ENCODE measurements at places on chromosomes 16 and 17.
A peak's percentile ranks its signal among the peaks of the same experiment; 100 is the strongest.

GRCh38 chr16:290015-290680 lies 7.2 kb downstream of the PDIA2 start:
- H3K4me3 ChIP-seq: no peak overlapping the region
- DNase-seq: no peak
- H3K27ac ChIP-seq: no peak overlapping the region
- no peaks in the 10 kb centered on the region for H3K4me1 ChIP-seq
- no peaks in the 10 kb centered on the region for H3K27me3 ChIP-seq

DNA sequence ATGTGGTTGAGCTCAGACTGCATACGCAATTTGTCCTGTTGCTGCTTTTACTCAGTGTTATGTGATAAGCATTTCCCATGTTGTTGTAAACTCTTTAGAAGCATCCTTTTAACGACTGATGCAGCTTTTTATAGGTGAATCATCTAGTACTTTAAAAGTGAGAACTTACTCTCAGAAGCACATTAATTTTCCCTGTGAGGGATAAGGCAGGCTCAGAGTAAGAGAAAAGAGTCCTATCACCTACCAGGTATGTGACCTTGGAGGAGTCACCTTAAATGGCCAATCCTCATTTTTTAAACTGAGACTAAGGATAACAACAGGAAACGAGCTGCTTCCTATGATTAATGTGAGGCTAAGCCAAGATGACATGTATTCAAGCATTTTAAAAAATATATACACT lies 34.4 kb upstream of the GAN start:
- peaks cover 3% of the 10 kb centered on the region for H3K4me1 ChIP-seq
- H3K27me3 ChIP-seq: no peaks in the 10 kb centered on the region
- no peak overlapping the region for H3K4me3 ChIP-seq
- no peaks in the 10 kb centered on the region for H3K36me3 ChIP-seq

GRCh38 chr17:80817321-80817845 lies 174.3 kb upstream of the CHMP6 start:
- peaks cover 10% of the 10 kb centered on the region for H3K36me3 ChIP-seq
- H3K27me3 ChIP-seq: no peaks in the 10 kb centered on the region
- DNase-seq: no peak

DNA sequence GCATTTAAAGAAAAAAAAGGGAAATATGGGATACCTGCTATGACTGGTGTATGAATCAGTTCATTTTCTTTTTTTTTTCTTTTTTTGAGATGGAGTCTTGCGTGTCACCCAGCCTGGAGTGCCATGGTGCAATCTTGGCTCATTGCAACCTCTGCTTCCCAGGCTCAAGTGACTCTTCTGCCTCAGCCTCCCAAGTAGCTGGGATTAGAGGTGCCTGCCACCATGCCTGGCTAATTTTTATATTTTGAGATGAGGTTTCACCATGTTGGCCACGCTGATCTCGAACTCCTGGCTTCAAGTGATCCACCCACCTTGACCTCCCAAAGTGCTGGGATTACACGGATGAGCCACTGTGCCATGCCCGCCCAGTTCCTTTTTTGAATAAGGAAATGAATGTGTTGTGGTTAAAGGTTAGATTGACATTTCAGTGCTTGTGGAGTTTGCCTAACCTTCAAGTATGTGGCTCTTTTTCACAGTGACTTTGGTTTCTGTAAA lies 7.7 kb downstream of the HAPSTR1 start:
- H3K4me3 ChIP-seq: no peak overlapping the region
- no peaks in the 10 kb centered on the region for H3K27me3 ChIP-seq
- H3K4me1 ChIP-seq: peaks cover 100% of the 10 kb centered on the region
- peak overlapping the region; percentile 77 for H3K27ac ChIP-seq
- peak; percentile 59 for DNase-seq
- peaks cover 51% of the 10 kb centered on the region for H3K36me3 ChIP-seq

- H3K36me3 ChIP-seq: no peaks in the 10 kb centered on the region
- no peaks in the 10 kb centered on the region for H3K4me1 ChIP-seq
- no peaks in the 10 kb centered on the region for H3K27me3 ChIP-seq
- H3K4me3 ChIP-seq: no peak overlapping the region
- H3K27ac ChIP-seq: no peak overlapping the region
Measured at GRCh38 chr16:53605356-53605755, 98.3 kb downstream of the RPGRIP1L start.

- DNase-seq: no peak
- no peaks in the 10 kb centered on the region for H3K27me3 ChIP-seq
- no peak overlapping the region for H3K4me3 ChIP-seq
- H3K36me3 ChIP-seq: no peaks in the 10 kb centered on the region
- no peak overlapping the region for H3K27ac ChIP-seq
- no peaks in the 10 kb centered on the region for H3K4me1 ChIP-seq
Measured at GRCh38 chr16:85729452-85730185, 21.3 kb downstream of the C16orf74 start.

DNA sequence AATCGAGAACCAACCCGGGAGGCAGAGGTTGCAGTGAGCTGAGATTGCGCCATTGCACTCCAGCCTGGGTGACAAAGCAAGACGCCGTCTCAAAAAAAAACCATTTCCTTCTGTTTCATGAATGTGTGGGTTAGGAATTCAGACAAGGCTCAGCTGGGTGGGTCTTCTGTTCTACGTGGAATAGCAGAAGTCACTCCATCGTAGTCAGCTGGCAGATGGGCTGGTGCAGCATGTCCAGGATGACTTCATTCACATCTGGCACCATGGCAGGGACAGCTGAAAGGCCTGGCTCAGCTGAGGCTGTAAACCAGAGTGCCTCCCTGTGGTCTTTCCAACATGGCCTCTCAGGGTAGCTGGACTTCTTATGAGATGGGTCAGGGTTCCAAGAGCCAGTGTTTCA lies 89.0 kb downstream of the C17orf67 start:
- no peak overlapping the region for H3K27ac ChIP-seq
- H3K36me3 ChIP-seq: no peaks in the 10 kb centered on the region
- DNase-seq: no peak
- H3K4me1 ChIP-seq: no peaks in the 10 kb centered on the region
- no peak overlapping the region for H3K4me3 ChIP-seq

DNA sequence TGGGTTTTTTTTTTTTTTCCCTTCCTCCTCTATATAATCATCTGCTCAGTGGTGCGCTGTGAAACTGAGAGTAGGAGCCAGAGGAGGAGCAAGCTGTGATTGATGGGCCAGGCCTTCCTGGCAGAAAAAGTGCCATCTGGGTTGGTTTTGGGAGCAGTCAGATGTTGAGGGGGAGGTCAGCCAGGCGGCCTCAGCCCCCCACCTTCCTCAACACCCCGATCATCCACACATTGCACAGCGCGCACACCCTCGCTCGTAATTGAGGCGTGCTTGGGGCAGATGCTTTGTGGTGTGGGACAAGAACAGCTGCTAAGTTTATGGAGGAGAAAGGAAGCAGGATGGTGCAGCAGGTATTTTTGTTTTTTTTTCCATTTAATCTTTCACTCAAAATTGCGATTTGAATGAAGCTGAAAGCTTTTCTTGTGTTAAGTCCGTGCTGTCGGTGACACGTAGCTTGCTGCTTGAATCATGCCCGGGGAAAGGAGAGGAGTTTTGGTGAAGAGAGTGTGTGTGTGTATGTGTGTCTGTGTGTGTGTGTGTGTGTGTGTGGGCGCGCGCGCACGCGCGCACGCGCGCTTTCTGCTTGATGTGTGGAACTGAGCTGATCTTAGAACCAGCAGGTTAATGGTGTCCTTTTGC lies 177.4 kb downstream of the RBFOX1 start:
- no peaks in the 10 kb centered on the region for H3K36me3 ChIP-seq
- no peaks in the 10 kb centered on the region for H3K27me3 ChIP-seq
- no peak for DNase-seq
- no peaks in the 10 kb centered on the region for H3K4me1 ChIP-seq
- H3K4me3 ChIP-seq: no peak overlapping the region
- no peak overlapping the region for H3K27ac ChIP-seq

DNA sequence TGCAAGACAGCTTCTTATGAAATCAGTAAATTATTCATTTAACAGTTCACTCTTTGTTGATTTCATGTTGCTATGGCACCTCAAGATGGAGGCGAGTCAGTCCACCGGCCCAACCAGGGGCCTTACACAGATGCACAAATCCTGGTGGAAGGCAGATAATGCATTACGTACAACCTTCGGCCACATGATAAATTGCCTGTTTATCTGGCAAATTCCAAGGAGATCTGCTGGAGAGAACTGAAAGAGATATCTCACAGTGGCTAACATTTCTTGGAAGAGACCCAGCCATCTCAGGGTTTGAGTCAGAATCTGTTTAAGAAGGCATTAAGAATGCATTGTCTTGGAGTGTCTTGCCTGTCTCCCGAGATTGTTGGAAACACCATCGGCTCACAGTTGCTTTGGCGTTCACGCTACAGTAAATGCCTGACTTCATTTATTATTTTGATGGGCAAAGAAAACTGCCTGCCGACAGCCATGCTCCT lies 225.6 kb downstream of the MSI2 start:
- no peaks in the 10 kb centered on the region for H3K27me3 ChIP-seq
- H3K36me3 ChIP-seq: no peaks in the 10 kb centered on the region
- DNase-seq: peak; percentile 76
- H3K27ac ChIP-seq: no peak overlapping the region
- peaks cover 3% of the 10 kb centered on the region for H3K4me1 ChIP-seq

GRCh38 chr17:7363311-7363710 lies 8.4 kb downstream of the TMEM95 start:
- no peaks in the 10 kb centered on the region for H3K36me3 ChIP-seq
- H3K27ac ChIP-seq: no peak overlapping the region
- no peaks in the 10 kb centered on the region for H3K4me1 ChIP-seq
- H3K27me3 ChIP-seq: no peaks in the 10 kb centered on the region
- no peak overlapping the region for H3K4me3 ChIP-seq
- DNase-seq: no peak

GRCh38 chr17:9436630-9437029 lies 139.0 kb downstream of the STX8 start:
- no peak for DNase-seq
- no peak overlapping the region for H3K4me3 ChIP-seq
- no peaks in the 10 kb centered on the region for H3K27me3 ChIP-seq
- H3K4me1 ChIP-seq: peaks cover 33% of the 10 kb centered on the region

GRCh38 chr16:3182608-3183444 lies 5.2 kb upstream of the OR1F1 start:
- peak overlapping the region; percentile 36 for H3K4me3 ChIP-seq
- H3K27me3 ChIP-seq: peaks cover 36% of the 10 kb centered on the region
- no peak overlapping the region for H3K27ac ChIP-seq
- peak; percentile 37 for DNase-seq
- peaks cover 19% of the 10 kb centered on the region for H3K4me1 ChIP-seq

GRCh38 chr17:76405607-76405966 lies 21.2 kb downstream of the SPHK1 start:
- H3K27ac ChIP-seq: no peak overlapping the region
- peaks cover 28% of the 10 kb centered on the region for H3K36me3 ChIP-seq
- no peaks in the 10 kb centered on the region for H3K27me3 ChIP-seq
- H3K4me1 ChIP-seq: no peaks in the 10 kb centered on the region

DNA sequence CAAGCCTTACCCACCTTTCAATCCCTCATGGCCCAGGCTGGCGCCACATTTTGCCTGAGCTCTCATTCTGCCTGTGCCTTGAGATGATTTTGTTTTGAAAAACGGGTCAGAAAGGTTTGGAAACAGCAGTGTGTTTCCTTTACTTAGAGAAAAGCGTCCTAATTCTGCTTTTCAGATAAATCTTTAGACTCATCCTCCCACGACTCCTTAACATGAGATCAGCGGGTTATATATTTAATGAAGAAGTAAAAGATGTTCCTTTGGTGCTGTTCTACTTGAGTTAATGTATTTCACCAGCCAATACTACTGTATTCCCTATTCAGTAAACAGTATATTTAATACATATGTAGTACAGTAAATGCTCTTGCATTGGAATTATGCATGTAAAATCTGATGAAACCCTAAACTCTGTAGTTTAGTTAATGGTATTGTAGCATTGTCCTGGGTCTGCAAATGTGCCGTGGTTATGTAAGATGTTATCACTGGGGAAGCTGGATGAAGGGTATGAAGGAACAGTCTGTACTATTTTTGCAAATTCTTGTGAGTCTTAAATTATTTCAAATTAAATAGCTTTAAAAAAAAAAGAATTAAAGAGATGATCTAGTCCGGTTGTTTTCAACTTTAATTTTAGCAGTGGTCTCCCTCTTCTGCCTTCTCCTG lies 199.4 kb upstream of the CACNG5 start:
- no peak for DNase-seq
- no peaks in the 10 kb centered on the region for H3K27me3 ChIP-seq
- H3K4me3 ChIP-seq: no peak overlapping the region

- no peaks in the 10 kb centered on the region for H3K27me3 ChIP-seq
- no peak overlapping the region for H3K4me3 ChIP-seq
- H3K27ac ChIP-seq: peak overlapping the region; percentile 54
- peaks cover 47% of the 10 kb centered on the region for H3K4me1 ChIP-seq
Measured at GRCh38 chr17:82525712-82526111, 6.2 kb downstream of the FOXK2 start.

- DNase-seq: peak; percentile 84
- H3K4me1 ChIP-seq: peaks cover 19% of the 10 kb centered on the region
Measured at GRCh38 chr16:52497067-52497816, 49.7 kb downstream of the TOX3 start.

GRCh38 chr17:58329035-58329809 lies 627 bp upstream of the TSPOAP1 start:
- peak overlapping the region; percentile 45 for H3K27ac ChIP-seq
- H3K36me3 ChIP-seq: no peaks in the 10 kb centered on the region
- peak overlapping the region; percentile 0 for H3K4me3 ChIP-seq
- peak; percentile 37 for DNase-seq

GRCh38 chr16:18953547-18953946 lies 27.3 kb upstream of the SMG1 start:
- DNase-seq: no peak
- no peaks in the 10 kb centered on the region for H3K4me1 ChIP-seq
- no peak overlapping the region for H3K27ac ChIP-seq
- H3K27me3 ChIP-seq: no peaks in the 10 kb centered on the region

DNA sequence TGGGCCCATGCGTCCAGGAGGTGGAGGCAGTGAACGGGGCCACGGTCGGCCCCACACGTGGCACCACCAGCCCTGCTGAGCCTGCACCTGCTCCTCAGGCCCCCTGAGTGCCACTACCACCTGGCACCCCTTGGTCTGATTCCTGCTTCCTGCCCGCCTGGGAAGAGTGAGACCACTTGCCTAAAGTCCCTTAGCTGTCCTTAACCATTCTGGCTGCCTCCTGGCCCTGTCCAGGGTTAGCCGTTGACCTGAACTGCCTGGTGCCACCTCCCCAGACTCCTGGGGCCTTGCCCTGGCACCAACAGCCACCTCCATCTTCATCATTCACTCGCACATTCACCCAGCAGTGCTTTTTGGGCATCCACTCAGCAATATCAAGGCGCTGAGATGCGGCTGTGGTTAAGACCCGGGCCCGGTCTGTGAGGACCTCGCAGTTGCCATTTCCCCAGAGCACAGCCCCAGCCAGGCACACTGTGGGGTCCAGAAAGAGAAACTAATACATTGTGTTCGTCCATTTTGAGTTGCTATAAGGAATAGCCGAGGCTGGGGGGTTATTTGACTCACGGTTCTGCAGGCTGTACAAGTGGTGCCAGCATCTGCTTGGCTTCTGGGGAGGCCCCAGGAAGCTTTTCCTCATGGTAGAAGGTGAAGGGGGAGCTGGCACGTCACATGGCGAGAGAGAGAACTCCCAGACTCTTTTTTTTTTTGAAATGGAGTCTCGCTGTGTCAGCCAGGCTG lies 318.4 kb downstream of the SEC14L1 start:
- DNase-seq: no peak
- H3K36me3 ChIP-seq: no peaks in the 10 kb centered on the region
- H3K4me1 ChIP-seq: peaks cover 100% of the 10 kb centered on the region
- no peaks in the 10 kb centered on the region for H3K27me3 ChIP-seq

- H3K27ac ChIP-seq: no peak overlapping the region
- peaks cover 52% of the 10 kb centered on the region for H3K4me1 ChIP-seq
- DNase-seq: no peak
Measured at GRCh38 chr17:45070001-45070400, 8.9 kb downstream of the NMT1 start.

- H3K4me1 ChIP-seq: peaks cover 25% of the 10 kb centered on the region
- peaks cover 58% of the 10 kb centered on the region for H3K36me3 ChIP-seq
- H3K27me3 ChIP-seq: no peaks in the 10 kb centered on the region
- H3K27ac ChIP-seq: no peak overlapping the region
Measured at GRCh38 chr17:7606280-7606679, 8.4 kb downstream of the FXR2 start.
